ENCODE measurements at places on chromosomes 11 and 22.

DNA sequence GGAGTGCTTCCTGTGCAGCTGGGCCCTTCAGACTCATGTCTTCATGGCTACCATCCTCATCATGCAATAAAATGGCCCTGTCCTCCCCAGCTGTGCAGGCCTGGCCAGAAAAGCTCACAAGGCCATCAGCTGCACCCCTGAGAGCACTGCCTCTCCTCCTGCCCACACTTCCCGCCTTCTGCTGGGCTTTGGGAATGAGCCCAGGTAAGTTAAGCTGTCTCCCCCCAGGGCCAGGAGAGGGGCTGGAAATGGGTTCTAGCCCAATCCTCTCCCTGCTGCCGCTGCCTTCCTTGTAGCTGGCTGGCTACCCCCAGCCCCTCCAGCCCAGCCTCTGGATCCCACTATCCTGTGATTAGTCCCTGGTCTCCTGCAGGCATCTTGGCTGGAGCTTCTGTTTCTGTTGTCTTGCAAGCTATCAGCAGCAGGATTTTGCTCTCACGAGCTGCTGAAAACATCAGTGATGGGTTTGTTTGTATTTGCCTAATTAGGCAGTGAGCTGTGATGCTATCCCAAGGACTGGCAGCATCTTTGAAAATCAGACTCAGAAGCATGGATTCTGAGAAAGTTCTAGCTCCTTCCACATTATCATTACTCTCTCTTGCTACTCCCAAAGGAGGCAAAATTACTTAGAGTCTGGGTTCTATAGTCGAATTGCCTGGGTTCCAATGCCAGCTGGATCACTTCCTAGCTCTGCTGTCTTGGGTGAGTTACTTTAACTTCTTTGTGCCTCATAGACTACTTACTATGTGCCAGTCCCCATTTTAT, 168.1 kb downstream of the ST3GAL4 start:
- no peak for DNase-seq

DNA sequence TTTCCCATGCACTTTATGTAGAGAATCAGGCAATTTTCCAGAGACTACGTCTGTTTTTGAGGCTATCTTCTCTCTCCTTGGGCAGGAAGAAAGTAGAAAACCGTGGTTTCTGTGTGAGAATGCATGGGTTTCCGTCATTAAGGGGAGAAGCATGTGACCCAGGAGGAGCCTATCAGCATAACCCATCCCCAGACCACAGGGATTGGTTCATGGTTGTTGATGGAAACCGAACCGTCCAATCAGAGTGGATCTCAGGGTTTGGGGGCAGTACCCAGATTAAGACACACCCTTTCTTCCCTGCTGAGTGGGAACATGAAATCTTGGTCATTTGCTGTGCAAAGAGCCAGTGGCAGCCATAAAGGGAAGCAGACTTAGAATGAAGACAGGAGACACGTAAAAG, 517.8 kb downstream of the MN1 start:
- DNase-seq = no peak

- no peak for DNase-seq
Observed at GRCh38 chr22:27973846-27974245, 54.8 kb upstream of the PITPNB start.

DNA sequence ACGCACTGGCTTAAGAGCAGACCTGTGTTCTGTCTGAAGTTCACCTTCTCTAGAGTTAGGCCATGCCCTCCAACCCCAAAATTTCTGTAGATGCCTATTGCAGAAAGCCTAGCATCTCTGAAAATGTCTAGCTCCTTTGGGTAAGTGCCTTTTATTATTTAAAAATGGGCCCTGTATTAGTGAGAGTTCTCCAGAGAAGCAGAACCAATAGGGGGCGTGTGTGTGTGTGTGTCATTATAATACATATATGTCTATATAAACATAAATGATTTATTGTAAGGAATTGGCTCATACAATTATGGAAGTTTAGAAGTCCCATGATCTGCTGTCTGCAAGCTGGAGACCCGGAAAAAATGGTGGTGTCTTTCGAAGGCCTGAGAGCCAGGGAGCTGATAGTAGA, 144.7 kb downstream of the TTC17 start:
- DNase-seq = no peak

DNA sequence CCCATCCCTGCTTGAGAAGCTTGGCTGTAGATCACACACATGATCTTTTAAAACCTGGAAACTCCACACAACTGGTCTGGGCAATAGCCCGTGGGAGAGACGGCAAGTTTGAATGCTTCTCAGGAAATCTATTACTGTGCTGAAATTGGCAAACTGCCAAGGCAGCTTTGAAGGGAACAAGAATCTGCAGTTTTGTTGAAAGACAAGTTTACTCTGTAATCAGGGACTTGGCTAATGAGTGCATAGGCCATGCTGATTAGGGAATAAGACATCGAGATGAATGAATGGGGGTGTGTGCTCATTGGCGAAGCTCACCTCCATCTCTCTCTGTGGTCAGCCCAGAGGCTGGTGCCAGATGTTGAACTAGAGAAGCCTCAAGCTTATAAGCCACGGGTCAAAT, 218.8 kb downstream of the HIPK3 start:
- no peak for DNase-seq

DNA sequence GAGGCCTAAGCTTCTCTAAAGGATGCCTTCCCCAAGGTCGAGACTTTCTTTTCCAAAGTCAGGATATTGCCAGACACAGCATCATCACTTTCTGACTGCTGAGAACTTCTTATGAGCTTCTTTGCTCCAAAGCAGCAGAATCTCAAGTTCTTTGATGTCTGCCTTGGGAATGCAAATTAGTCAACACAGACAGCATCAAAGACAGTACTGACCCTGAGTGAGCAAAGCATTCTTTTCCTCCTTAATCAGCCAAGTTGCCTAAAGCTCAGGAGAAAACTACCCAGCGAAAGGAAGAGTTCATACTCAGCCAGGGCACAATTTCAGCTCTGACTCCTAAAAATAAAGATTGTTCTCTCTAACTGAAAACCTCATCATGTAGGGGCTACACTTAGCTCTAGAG, 98.0 kb downstream of the SLC36A4 start:
- DNase-seq = no peak

DNA sequence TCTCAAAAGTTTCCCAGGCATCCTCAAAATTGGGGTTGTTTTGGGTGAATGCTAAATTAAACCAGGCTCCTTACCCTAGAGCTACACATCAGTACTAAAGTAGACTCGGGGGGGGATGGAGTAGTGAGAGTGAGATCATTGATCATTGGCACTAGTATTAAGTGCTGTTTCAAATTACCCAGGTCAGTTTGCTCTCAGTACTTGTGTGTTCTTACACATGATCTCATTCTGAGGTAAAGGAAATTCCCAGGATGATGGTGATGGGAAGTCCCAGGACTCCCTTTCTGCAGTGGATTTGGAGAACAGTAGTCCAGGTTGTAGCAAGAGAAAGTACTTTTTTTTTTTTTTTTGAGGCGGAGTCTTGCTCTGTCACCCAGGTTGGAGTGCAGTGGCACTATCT, 12.5 kb downstream of the RBM4 start:
- no peak for DNase-seq
